Hematopoietic multipotent progenitor cell treated with erythropoietin and hydrocortisone succinate and interleukin-3 and kit ligand, for 8 days (in vitro differentiated cells): ENCODE measurements at places on chromosomes 12 and 14.

- DNase-seq = no peak
Observed at GRCh38 chr14:95106971-95107370, 50.4 kb downstream of the DICER1 start.

- no peak for DNase-seq
Observed at GRCh38 chr12:109494348-109494881, 17.0 kb downstream of the UBE3B start.

- no peak for DNase-seq
Observed at GRCh38 chr12:105852951-105853350, 285.8 kb downstream of the NUAK1 start.

DNA sequence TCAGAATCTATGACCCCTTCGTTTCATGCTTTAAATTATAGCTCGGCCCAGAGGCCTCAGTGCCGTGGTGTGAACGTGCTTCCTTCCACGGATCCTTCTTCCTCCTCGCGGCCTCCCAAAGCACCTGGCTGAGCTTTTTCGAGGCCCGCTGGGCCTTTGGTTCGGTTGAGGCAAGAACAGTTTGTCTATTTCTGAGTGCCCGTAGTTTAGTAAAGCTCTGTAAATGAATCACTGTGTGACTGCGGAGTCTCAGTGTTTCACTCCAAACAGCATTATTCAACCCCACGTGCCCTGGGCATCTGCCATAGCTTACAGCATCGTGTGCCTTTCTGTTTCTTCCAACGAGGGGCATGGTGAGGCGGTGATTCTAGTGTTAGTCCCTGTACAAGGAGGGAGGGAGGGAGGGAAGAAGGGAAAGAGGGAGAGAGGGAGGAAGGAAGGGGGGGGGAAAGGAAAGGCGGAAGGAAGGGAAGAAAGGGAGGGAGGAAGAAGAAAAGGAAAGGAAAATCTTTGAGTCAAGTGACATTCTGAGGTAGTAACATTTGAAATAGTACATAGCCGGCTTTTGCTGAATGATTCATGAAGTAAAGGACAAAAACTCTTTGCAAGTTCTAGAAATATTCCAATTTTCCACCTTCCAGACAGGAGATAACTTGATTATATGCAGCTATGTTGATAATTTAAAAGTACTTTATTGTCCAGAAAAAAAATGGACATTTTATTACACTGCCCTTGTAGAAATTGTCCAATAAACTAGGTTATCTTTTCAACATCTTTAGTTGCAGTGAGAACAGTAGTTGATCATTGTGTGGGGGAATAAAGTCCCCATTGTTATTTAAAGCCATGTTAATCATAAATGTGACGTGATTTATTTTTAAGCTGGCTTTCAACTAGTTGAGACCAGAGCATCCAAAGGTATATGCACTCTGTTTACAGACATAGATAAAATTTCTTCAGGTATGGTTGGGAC is 1.2 kb upstream of the TRIM9 start:
- no peak for DNase-seq
